ENCODE measurements at places on chromosomes 5 and 9.
A peak's percentile ranks its signal among the peaks of the same experiment; 100 is the strongest.

DNA sequence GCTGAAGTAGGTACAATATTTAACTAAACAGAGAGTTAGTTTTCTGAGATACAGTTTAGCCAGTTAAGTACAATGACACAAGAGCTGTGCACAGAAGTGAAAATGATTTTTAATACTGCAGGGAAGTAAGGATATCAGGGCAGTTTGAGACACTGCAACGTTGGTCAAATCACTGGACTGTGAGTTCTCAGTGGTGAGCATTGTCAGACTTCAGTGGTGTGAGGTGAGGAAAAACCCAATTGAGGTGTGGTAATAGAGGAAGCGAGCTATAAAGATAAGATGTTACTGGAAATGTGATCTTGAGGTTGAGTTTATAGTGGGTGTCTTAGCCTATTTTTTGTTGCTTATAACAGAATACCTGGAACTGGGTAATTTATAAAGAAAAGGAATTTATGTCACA, 12.8 kb upstream of the FBXL7 start:
- DNase-seq, result no peak

- DNase-seq, result no peak
Measured at GRCh38 chr9:35318741-35319140, 156.9 kb downstream of the UNC13B start.

- DNase-seq, result no peak
Measured at GRCh38 chr9:127703289-127703946, 3.4 kb upstream of the CFAP157 start.

GRCh38 chr9:97397220-97397619, 14.7 kb upstream of the TDRD7 start:
- DNase-seq, result no peak

GRCh38 chr5:52875827-52876226, 88.1 kb downstream of the ITGA1 start:
- no peak for DNase-seq

GRCh38 chr5:88144219-88145001, 124.2 kb downstream of the TMEM161B start:
- peak; percentile 63 for DNase-seq

GRCh38 chr5:134784946-134785620, 26.5 kb downstream of the DDX46 start:
- DNase-seq, result no peak

DNA sequence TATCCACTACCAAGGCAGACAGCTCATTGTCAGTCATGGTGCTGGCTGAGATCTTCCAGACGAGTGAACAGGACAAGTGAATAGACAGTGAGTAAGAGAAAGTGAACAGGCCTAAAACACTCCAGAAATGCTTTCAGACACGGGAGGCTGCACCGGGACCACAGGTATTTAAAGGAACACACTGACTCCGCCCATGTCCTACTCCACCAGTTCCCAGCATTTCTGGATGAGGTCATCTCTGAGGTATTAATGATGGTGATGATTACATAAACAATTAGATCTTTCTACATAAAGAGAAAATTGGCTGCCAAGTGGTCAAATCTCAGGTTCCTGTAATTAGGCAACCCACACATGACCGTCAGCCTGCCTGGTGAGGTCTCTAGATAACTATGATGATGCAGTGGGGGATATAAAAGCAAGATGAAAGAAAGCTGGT, at the start of gene ACTBL2:
ACTBL2 (minus strand) TSS at position 141 of the 436 bp plus-strand sequence; CDS start at position 37, 104 bp downstream.
- DNase-seq, result no peak

GRCh38 chr9:123336449-123336848, 19.5 kb upstream of the CRB2 start:
- no peak for DNase-seq

GRCh38 chr9:84670138-84671041, 861 bp downstream of the NTRK2 start:
- DNase-seq, result peak; percentile 59

- DNase-seq, result no peak
Measured at GRCh38 chr9:78860801-78861475, 564.0 kb downstream of the PSAT1 start.
